ENCODE measurements at places on chromosomes 2 and 18.

DNA sequence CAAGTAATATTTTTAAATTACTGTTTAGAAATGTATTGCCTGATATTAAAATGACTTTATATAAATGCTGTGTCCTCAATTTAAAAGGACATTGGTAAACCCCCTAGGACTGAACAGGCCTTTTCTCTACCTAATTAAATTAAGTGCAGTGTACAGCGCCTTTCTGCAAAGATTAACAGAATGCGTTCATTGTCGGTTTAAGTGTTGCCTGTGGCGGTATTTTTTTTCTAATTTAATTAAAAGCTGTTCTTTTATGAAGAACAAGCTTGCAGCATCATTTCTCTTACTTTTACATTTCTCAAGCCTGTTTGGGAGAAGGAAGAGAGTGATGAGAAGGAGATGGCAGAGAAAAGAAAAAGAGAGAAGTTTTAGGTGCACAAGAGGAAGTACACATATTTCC, 344.9 kb downstream of the CPS1 start:
- no peak for DNase-seq

DNA sequence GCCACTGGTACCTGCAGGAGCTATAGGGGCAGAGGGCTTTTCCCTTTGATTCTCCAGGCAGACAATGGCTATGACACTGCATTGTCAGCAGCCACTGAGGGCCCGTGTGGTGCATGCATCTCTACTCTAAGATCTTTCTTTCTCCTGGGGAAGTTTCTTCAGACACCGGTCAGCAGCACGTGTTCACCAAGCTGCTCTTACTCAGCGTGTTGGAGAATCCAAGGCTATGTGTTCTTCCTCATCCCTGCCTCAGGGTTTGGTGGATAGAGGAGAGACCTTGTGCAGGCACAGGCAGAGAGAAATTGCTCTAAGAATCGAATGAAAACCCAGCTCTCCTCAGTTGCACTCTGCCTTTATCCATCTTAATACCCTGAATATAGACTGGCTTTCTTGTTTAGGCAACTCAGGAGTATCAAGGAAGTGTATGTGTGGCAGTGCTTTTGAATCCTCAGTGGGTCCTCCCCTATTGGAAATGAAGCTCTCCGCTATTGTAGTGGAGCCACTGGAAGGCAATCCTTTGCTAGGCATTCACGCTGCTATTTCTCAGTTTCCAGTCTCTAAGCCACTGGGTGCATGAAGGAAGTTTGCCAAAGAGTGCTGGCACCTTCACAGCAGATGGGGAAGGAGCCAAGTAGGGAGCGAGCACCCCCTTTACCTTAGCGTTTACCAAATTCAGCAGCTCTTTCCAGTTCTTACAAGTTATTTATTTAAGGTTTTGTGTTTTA, 86.9 kb upstream of the EML6 start:
- no peak for DNase-seq

- DNase-seq, result no peak
Measured at GRCh38 chr18:20971886-20972267, 139.7 kb downstream of the ROCK1 start.

- no peak for DNase-seq
Measured at GRCh38 chr2:155363349-155363888, 664.9 kb downstream of the KCNJ3 start.

GRCh38 chr2:213733893-213734292, 449.6 kb downstream of the SPAG16 start:
- no peak for DNase-seq

DNA sequence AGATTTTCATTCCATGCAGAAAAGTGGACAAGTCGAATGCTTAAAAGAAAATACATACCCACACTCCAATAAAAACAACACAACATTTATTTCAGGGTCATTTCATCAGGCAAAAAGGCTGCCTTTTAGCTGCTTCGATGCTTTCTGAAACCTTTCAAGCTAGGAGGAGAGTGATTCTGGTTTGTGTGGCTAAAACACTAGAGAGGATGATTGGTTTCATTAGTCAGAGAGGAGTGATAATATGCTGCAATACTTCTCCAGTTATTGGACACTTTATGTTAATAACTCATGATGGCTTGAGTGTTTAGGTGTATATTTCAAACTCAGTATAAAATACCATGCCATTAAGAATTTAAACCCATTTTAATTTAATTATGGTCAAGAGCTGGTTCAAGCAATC, 614.0 kb downstream of the SLC4A3 start:
- no peak for DNase-seq

- no peak for DNase-seq
Measured at GRCh38 chr18:9671214-9671613, 36.9 kb upstream of the RAB31 start.

DNA sequence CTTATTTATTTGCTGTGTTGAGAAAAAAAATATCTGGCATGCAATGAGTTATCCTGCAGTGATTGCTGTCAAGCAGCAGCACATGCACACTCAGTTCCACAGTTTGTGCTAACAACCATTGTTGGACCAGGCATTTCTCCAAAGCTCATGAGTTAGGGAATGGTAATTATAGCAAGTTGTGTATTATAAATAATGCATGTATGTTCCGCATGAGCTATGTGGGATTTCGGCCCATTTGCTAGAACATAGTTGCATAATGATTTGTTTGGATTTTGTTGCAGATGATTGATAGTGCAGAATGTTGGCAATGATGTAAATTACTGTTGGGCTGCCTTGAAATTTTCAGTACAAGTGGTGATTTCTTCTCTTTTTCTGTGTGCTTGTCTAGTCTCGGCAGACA, 10.7 kb downstream of the KCNJ3 start:
- no peak for DNase-seq

Measured in cortex of kidney (tissue), 1 donor.